Upper lobe of left lung (tissue), 6 donors: ENCODE measurements at places on chromosomes 12 and 14. TPM values are rescaled to one million over a fixed set of nuclear protein-coding genes. Genes with fewer than 3 reads are reported as not detected.

GRCh38 chr14:74737753-74738325 lies 24.9 kb downstream of the FCF1 start:
- DNase-seq = no peak

GRCh38 chr12:118350908-118351559 lies 21.7 kb downstream of the TAOK3 start:
- DNase-seq = no peak

HDAC7 gene
- 146 TPM for total RNA-seq

NRL gene
- 4.2 TPM for total RNA-seq

ERC1 gene
- total RNA-seq = 44.9 TPM
